ENCODE measurements at places on chromosomes 16 and 17.

- DNase-seq = no peak
Measured at GRCh38 chr16:1707193-1707790, 1.3 kb downstream of the MAPK8IP3 start.

- DNase-seq = no peak
Measured at GRCh38 chr17:39979893-39980350, 685 bp upstream of the PSMD3 start.

DNA sequence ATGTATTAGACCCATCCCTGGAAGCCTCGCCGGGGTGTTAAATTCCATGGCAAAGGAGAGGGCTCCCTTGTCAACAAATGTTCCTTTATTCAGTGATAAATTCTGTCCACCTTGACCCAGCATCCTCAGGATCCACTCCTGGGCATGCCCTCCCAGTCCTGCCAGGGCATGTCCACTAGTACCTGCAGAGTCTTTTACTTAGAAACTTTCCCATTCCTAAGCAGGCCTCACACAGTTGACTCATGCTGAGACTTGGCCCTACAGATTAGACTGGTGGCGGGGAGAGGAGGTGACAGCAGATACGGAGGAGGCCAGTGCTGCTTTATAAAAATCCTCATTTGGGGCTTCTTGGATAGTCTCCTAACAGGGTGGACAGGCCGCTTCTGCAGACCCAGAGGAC lies 88.8 kb downstream of the CYLD start:
- no peak for DNase-seq

GRCh38 chr16:77989846-77990245 lies 32.5 kb upstream of the CLEC3A start:
- no peak for DNase-seq

DNA sequence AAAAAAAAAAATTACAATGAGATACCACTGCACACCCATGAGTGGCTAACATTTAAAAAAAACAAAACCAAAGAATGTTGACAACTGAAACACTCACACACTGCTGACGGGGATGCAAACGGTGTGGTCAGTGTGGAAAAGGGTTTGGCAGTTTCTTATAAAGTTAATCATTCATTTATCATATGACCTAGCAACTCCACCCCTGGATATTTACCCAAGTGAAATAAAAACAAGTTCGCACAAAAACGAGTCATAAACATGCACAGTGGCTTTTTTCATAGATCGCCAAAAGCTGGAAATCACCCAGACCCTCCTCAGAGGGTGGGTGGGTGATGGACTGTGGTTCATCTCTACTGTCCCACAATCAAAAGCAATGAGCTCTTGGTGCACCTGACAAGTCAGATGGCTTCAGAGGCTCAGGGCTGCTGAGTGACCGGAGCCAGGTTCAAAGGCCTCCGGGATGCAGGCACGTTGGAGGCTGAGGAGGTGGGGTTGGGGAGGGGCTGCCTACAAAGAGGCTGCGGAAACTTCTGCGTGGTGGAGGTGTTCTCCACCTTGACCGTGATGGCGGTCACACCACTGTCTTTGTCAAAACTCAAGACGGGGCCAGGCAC lies 14.2 kb downstream of the RAB40B start:
- no peak for DNase-seq

- no peak for DNase-seq
Measured at GRCh38 chr17:48310748-48311213, 119.2 kb downstream of the SKAP1 start.

DNA sequence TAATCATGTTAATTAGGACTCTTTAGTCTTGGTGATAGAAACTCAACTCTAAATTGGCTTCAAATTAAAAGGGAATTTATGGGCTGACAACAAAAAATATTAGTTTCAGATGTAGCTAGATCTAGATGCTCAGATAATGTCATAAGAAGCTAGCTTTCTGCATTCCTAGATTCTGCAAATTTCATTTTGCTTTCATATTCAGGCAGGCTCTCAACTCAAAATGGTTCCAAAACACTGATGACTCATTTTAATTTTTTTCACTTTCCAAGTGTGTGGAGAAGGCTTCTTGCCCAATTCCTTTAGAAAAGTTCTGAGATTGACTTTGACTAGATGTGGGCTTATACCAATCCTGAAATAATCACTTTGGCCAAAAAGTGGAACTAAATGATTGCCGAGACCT lies 236.7 kb upstream of the GOT2 start:
- no peak for DNase-seq
